Skin of body (tissue), 3 donors: ENCODE measurements at places on chromosomes 16 and 17. TPM values are rescaled to one million over a fixed set of nuclear protein-coding genes. Genes with fewer than 3 reads are reported as not detected.
A peak's percentile ranks its signal among the peaks of the same experiment; 100 is the strongest.

- DNase-seq: no peak
These were observed 10.6 kb upstream of the CCL5 start for GRCh38 chr17:35890774-35891155.

DNA sequence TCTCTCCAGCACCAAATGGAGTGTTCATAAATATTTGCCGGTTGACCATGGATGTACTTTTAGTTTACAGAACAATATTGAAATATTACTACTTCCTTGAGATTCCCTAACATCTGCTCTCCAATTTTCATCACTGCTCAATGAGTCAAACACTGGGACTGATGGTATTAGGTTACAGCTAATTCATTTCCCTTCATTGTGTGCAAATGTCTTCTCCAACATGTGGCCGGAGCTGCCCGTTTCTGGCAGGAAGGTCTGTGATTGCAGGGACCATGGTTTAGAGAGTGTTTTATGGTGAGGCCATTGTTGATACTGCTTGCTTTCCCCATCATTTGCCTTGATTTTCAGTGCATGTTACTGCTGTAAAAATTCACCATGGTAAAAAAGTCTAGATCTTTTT is 209.3 kb downstream of the HS3ST3B1 start:
- no peak for DNase-seq

DNA sequence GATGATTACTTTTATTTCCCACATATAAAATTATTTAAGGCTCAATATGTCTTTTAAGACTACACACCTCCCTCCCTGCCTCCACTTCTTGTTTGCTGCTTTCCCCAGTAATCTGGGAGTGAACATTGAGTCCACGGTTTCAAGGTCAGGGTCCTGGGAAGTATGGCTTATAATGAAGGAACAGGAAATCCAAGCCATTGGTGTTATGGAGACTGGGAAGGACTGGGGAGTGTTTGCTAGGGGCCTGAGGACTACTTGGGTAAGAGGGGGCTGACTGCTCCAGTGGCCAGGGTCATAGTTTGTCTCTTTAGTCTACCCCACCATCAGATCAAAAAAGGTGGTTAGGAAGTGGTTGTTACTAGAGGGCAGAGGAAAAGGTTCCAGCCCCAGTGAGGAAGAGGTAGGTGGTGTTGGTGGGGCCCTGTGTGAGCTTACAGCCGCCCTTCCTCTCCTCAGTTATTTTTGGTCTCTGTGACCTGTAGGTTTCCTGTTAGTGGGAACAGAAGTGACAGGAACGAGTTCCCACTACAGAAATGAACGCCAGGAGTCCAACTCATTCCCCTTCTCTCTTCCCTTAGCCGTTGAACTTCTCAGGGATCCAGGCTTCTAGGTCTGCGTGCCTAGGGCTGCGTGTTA is 742 bp upstream of the SLC16A13 start:
- DNase-seq: no peak

DNA sequence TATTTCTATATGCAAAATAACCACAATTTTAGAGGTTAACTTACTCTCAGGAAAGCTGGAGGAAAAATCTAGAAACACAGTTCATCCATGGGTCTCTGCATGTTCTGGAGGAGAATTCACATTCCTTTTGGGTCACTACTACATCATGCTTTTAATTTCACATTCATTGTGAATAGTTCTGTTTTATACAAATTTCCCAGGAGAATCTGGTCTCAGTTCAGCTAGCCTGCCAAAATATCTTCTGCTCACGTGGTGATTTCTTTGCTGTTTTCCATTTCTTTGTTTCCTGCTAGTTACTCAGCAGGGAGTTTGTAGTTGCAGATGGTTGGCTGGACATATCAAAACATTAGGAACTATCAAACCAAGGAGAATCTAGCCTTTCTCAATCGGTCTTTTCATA is at the start of gene ABCA9:
Gene ABCA9, minus strand, starts transcription at position 106 of the 400 bp plus-strand sequence. CDS start 9,801 bp downstream, outside the sequence.
- peak; percentile 98 for DNase-seq

DNA sequence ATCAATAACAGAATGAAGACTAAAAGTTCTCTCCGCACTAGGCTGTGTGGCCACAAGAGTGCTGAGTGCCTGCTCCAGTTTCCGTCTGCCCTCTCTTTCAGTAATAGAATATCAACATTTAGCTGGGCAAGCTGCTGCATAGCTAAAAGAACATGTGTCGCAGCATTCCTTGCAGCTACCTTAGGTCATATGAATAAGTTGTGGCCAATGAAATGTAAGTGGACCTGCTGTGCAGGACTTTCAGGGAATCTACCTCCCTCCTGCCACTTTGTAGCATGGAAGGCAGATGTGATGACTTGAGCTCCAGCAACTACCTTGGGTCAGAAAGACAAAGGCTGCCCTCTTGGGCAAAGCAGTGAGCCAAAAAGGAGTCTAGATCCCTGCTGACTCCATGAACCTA is 25.4 kb downstream of the SLC39A11 start:
- DNase-seq: no peak

DNA sequence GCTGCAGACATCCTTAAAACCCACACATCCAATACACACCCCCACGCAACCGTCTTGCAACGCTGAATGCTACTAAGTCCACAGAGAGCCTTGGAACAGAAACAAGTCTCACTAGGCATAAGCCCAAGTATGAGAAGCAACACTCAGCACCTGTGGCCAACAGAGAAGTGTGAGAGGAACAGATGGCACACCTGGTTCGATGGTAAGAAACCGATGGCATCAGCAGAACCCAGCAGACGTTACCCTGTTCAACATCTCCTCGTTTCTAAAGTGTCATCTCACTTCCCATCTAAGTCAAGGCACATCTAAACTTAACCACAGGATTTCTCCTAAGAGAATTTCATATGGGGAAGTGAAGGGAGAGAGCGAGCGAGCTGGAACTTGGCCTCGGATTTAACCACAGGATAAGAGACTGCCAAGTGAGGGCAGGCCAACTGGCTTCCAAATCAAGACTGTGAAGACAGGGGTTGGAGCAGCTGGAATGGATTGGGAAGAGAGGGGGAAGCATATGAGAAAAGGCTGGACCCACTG is 41.0 kb downstream of the NXPH3 start:
- peak; percentile 42 for DNase-seq

GRCh38 chr16:78425281-78425680 is 325.8 kb downstream of the WWOX start:
- DNase-seq: no peak

DNA sequence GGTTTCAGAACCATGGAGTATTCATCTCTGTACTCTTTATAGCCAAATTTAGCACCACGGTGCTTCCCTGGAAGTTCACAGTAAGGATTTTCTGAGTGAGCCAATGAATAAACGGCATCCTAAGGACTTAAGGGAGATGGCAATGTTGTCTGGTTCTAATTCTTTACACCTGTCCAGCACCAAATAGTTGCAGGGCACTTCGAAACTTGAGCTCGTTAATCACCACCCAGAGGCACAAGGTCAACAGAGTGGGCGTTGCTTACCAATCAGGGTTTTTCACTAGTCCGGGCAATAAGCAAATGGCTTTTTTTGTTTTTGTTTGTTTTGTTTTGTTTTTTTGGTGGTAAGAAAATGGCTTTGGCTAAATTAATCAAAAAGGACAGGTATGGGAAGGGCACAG is 28.2 kb upstream of the TMEM220 start:
- DNase-seq: no peak

DNA sequence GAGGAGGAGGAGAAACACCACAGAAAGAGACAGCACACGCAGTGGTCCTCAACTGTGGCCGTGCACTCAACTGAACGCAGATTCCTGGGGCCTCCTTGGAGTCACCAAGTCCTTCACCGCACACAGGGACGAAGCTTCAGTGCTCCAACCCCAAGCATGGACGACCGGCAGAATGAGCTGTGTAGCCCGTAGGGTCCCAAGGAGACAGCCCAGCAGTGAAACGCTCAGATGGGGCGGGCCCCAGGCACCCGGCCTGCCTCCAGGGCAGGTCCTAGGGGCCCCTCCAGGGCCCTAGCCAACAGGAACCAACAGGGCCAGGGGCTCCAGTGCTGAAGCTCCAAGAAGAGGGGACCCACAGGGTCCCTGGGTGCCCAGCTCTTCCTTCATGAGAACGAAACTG is 13.2 kb downstream of the RAB40B start:
- DNase-seq: no peak

DNA sequence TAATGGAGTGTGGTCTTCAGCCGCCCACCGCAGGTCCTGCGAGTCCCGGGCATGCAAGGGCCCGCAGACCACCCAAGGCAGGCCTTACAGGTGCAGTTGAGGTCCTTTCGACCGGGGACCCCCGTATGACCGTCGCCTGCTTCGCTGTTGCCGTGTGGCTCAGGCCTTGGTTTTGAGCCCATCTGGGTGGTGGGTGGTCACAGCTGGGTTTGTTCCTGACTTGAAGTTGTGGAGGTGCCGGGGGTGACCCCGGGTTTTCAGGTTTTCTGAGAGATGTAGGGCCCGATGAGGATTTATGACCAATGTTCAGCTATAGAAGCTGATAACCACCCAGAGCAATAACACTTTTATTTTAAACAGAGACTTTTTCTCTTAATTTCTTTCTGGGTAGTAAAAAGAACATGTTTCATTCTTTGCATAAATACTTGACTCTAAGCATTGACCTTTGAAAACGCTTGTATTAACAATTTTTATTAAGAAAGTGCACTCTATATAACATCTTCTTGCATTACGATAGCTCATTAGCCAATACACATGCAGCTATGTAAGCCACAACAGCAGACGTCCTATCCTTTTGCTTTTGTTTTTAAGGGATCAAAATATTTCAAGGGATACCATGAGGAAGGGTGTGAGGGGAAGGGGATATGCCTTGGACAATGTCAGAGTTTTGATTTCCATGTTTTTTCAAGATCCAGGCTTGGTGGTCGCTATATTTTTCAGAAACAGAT is 1.9 kb downstream of the FOXL1 start:
- DNase-seq: no peak

GRCh38 chr16:27726621-27727261 is 176.8 kb downstream of the KATNIP start:
- no peak for DNase-seq

GRCh38 chr17:65886315-65887245 is 305.4 kb downstream of the CEP112 start:
- peak; percentile 88 for DNase-seq

GRCh38 chr16:25051406-25052150 is 36.4 kb upstream of the ARHGAP17 start:
- peak; percentile 14 for DNase-seq

DNA sequence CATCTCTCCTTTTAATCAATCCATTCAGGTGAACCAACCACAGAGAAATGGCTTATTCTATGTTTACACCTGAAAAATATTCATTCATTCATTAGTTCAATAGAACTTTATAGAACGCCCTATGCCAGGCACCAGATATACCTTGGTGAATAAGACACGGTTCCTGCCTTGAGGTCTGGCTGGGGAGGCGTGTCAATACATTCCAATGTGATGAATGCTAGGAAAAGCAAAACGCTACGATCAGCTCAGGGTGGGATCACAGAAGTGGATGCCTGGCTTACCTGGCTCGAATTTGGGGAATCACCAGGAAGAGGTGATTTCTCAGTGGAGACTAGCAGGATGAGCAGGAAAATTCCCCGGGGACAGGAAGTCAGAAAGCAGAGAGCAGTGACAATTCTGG is 17.5 kb upstream of the WFIKKN2 start:
- no peak for DNase-seq

- no peak for DNase-seq
These were observed 8.1 kb downstream of the CRISPLD2 start for GRCh38 chr16:84827897-84828296.

DNA sequence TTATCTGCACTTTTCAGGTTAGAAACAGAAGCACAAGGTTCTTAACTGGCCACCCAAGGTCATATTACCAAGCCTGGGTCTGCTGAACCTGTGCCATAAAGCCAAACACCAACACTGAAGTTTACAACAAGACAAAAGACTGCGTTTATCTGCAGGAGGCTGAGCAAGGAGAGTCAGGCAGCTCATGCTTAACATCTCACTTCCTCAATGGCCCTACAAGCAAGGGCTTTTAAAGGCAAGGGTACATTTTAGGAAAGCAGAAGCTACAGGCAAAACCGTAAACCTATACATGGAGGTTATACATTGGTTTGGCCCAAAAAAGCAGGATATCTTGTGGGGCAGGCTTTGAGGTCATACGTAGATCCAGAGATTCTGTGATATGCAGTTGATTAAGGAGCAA is 91.2 kb downstream of the GNAO1 start:
- no peak for DNase-seq

DNA sequence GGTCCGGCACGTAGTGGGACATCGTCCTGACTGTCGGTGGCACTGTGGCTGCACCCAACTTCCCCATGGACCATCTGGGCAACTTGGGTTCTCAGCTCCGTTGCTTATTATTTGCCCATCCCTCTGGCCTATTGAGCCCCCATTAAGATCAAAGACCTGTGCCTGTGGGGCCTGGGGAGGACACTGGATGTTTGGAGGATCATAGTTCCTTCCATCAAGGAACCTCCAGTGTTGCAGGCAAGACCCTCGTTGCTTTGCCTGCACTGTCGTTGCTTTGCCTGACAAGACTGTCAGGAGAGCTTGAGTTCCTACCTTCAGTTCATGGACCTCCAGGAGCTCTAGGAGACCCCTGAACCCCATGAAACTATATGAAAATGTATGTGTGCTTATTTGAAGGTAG is 127.2 kb downstream of the CCDC144A start:
- no peak for DNase-seq

Gene NPB
- total RNA-seq: 0.59 TPM

Gene HOXB9
- 0.10 TPM for total RNA-seq

Gene CLEC18C
- not detected for total RNA-seq

Gene LLGL2
- 17.8 TPM for total RNA-seq

Gene HOXB3
- total RNA-seq: 8.4 TPM

Gene WFDC1
- total RNA-seq: 5.8 TPM

Gene ADAD2
- 0.39 TPM for total RNA-seq

Gene PLXDC1
- 5.4 TPM for total RNA-seq

Gene CIBAR2
- not detected for total RNA-seq

Gene KIFC3
- 21.3 TPM for total RNA-seq

Gene G6PC1
- not detected for total RNA-seq
